ENCODE measurements at places on chromosomes 11 and 22.

GRCh38 chr22:20756846-20757245 is 17.1 kb upstream of the SERPIND1 start:
- DNase-seq: no peak

DNA sequence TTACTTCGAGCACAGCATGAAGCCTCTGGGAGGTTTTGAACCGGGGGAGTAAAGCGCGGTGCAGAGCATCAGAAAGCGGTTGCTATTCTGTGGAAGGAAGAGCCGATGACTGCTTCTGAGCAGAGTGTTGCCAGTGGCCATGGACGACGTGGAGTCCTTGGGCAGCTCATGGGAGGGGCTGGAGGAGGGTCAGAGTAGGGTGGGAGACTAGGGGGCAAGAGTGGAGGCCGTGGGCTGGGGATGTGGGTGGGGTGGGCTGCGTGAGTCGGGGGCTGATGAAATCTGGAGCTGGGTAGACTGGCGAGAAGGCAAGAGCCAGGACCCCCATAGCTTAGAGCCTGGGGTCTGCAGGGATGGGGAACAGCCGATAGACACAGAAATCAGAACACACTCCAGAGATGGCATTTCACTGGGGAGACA is 40.2 kb downstream of the TBC1D22A start:
- DNase-seq: no peak

- no peak for DNase-seq
Measured at GRCh38 chr11:45106440-45106839, 40.0 kb upstream of the PRDM11 start.

GRCh38 chr22:19577422-19577966 is 53.3 kb upstream of the CLDN5 start:
- DNase-seq: no peak

DNA sequence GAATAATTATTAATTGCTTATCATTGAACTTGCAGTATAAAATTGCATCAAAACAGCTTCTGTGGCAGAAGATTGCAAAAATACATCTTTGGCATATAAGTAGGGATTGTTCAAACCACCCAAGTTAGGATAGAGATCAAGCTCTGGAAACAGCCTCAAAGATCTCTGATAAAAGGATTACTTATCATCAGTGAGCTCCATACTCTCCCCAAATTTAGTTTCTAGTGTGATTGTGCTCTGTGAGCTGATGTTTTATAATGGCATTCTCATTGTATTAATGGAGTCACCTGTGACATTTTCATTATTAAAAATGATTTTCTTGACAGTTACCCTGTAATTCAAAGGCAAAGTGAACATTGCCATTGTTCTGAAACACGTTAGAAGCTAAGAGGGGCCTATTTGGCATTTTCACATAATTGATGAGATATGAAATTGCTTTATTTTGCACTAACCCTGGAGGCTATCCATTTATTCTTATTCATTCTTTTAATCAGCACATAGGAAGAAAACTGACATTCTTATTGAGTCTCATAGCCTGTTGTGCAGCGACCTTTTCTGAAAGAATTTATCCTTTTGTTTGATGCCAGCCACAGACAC is 626.3 kb upstream of the ANO5 start:
- no peak for DNase-seq

DNA sequence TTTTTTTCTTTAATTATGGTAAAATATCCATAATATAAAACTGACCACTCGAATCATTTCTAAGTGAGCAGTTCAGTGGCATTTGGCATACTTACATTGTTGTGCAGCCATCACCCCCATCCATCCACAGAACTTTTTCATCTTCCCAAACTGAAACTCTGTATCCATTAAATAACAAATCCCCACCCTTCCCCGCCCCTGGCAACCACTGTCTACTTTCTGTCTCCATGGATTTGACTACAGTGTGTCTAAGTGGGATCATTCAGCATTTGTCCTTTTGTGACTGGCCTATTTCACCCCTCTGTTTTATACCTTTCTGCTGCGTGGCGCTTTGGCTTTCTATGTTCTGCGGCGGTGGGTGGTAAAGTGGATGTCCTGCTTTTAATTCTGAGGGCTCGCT is 49.1 kb downstream of the RTN4R start:
- DNase-seq: no peak

- no peak for DNase-seq
Measured at GRCh38 chr11:116044941-116045340, 540.7 kb upstream of the CADM1 start.

GRCh38 chr11:19378814-19379213 is 138.1 kb upstream of the E2F8 start:
- no peak for DNase-seq

DNA sequence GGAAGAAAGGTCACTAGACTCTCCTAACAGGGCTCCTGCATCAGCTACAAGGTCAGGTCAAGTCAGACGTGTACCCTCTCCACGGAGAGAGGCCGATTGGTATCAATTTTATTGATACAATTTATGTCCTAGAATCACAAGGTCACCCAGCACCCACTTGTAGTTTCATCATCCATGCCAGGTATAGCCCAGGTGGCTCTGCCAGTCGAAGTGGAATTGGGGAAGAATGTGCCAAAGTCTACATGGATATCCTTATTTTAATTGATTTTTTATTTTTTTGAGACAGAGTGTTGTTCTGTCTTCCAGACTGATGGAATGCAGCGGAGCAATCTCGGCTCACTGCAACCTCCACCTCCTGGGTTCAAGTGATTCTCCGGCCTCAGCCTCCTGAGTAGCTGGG is 334.1 kb downstream of the SHANK2 start:
- DNase-seq: no peak

GRCh38 chr11:60821827-60822599 is 19.9 kb upstream of the CCDC86 start:
- DNase-seq: peak; percentile 9

- no peak for DNase-seq
Measured at GRCh38 chr11:28077521-28077920, 30.4 kb downstream of the KIF18A start.

DNA sequence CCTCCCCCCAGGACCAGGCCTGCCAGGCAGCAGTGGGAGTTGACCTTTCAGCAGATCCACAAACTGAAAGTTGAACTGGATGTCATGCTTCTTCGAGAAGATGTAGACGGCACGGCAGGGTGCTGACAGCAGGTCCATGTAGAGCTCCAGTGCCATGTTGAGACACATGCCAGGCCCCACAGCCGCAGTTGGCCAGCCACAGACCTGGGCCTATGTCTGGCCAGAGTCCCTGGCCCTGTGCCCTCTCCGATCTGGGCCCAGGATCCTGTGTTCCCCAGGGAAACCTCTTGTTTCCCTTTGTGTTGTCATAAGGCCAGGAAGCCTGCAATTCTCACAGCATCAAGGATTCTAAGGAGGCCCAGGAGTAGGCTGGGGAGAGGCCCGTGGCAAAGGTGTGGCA is at the start of gene GSTT4:
GSTT4 (minus strand) TSS at position 253 of the 400 bp plus-strand sequence; CDS start at position 156, 97 bp downstream.
- DNase-seq: no peak

DNA sequence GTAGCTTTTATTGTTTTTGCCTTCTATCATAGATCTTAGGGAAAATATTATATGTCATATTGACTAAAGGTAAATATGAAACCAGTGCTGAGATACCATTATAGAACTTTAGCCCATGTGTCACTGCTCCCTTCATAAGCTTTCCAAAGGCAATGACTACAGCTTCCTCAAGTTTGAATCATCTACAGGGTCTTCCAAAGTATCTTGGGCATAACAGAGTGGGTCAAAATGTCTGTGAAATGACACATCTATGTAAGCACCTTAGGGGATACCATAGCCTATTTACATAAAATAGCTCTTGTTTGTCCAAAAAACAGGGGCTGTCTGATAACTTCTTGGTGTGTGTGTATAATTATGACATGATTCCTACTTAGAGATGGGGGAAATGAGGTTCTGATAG is 52.5 kb downstream of the RELT start:
- DNase-seq: no peak

- no peak for DNase-seq
Measured at GRCh38 chr11:78973876-78974275, 399.2 kb upstream of the NARS2 start.

GRCh38 chr11:44143987-44144909 is 48.8 kb downstream of the EXT2 start:
- DNase-seq: no peak

DNA sequence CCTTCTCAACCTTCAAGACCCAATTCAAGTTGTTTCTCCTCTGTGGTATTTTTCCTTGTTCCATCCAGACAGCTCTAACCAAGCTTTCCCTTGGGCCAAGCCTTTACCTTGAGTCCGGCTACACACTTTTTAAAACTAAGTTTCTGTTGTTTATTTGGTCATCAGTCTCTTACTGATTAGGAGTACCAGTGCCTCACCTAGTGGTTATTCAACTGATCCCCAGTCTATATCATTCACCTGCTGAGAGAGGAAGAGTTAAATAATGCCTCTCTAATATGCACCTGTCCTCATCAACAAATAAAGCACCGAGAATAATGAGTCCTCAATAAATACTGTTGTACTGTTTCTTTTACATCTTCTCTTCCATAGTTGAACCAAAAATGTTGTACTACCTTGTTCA is 160.8 kb downstream of the MSANTD4 start:
- no peak for DNase-seq

- DNase-seq: peak; percentile 54
Measured at GRCh38 chr11:22703040-22703439, 36.6 kb downstream of the GAS2 start.

DNA sequence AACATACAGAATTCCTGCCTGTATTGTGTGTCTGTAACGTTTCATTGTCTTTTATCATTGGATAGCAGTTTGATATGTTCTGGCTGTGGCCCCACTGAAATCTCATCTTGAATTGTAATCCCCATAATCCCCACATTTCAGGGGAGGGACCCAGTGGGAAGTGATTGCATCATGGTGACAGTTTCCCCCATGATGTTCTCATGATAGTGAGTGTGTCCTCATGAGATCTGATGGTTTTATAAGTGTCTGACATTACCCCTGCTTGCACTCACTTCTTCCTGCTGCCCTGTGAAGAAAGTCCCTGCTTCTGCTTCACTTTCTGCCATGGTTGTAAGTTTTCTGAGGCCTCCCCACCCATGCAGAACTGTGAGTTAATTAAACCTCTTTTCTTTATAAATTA is 19.6 kb upstream of the MTMR2 start:
- no peak for DNase-seq

DNA sequence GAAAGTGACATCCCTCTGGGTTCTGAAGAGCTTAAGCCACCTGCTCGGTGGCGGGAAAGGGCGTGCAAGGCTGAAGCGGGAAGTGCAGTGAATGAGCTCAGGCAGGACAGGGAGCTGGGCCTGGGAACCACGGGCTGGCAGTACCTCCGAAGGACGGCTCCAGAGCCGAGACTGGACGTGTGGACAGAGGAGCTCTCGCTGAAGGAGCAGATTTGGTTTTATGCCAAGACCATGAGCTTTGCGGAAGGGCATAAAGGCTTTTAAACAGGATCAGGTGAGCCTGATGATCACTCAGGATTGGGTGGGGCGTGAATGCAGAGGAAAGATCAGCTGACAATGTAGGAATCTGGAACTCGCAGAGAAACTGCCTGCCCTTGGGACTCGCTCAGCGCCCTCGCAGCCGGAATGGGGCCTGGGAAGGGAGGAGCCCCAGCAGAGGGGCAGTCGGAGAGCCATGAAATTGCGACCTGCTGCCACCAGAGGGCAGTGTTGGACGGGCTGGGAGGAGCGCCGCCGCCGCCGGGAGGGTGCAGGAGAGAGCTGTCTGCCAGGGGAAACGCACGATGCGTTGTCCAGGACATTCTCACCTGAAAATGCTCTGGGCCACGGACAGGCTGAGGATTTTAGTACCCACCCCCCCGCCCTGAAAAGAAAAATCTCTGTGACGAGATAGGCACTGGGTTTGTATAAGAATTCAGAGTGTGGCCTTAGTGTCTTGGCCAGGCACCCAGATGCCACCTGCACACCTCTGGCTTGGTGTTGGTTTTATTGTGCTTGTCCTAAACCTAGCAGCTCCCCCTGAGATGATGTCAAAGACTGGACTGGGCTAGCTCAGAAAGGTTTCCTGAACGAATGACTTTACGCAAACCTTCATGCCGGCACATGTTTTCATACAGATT is 324.4 kb downstream of the NTM start:
- DNase-seq: peak; percentile 1

GRCh38 chr11:114816791-114817190 is 138.5 kb downstream of the NXPE2 start:
- peak; percentile 5 for DNase-seq

DNA sequence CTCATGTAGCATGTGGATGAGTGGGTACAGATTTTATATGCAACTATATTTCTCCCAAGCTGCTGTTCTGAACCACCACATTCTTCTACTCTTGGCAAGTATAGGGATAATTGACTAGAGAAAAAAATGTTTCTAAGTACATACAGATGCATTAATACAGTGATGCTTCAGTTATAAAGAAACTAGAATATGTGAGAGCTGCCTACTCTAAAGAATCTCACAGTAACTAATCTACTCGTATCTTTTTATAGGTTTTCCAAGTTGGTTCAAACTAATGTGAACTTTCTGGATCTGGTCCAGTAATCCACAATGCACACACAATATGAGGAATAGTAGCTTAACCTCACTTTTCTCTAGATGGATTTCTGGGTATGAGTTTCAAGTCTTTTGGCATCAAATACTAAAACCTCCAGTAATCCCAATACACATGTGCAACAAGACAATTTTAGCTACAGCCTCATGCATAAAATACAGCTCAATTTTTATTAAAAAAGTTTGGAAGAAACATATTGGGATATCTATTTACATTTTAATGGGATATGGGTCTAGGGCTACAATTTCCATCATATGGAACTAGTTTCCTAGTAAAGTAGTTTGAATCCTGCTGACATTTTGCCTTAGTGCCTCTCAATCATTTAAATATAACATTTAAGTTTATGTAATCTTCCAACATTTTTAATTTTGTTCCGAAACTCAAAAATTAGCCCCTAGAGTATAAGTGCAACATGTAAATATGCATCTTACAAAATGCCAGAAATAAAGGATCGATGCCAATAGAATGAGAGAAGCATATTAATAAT is 2209.7 kb downstream of the LRRC4C start:
- DNase-seq: no peak

- DNase-seq: no peak
Measured at GRCh38 chr11:102591160-102591718, 33.9 kb downstream of the MMP20 start.

- DNase-seq: no peak
Measured at GRCh38 chr11:93100211-93100610, 97.6 kb downstream of the SLC36A4 start.

DNA sequence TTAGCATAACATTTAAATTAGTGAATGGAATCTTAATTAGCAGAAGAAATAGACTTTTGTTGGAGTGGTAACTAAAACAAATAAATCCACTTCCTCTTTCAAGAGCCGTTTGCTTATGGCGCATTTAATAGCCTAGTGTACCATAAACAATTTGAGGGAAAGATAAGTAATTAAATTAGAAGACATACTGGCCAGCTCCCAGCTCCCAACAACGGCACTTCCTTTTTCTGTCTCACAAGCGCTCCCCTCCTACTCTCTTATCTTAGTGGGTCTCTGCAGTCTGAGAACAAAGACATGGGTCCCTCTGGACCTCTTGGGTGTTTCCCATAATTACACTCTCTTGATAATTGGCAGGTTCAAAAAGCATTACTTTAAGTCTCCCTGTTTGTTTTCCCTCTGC is 146.0 kb downstream of the OPCML start:
- DNase-seq: no peak

GRCh38 chr22:31075961-31076360 is 5.2 kb upstream of the SMTN start:
- no peak for DNase-seq
